ENCODE measurements at places on chromosomes 6 and 20.

DNA sequence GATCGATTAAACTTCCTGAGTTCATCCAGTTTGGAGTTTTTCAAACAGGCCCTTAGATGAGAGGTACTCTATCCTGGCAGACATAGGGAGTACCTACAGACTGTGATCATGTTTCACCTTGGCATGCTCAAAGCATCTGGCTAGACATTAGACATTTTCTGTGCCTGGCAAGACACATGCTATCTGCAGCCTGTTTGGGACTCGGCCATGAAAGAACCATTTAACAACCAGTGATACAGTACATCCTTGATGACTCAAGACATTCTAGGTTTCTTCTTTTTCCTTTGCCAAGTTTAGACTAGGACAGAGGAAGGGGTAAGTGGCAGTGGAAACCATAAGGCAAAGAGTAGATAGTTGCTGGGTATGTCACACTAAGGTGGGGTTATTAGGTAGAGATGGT is 15.4 kb upstream of the PAQR8 start:
- DNase-seq = no peak

GRCh38 chr20:36493051-36493800 is 48.1 kb upstream of the MYL9 start:
- no peak for DNase-seq

DNA sequence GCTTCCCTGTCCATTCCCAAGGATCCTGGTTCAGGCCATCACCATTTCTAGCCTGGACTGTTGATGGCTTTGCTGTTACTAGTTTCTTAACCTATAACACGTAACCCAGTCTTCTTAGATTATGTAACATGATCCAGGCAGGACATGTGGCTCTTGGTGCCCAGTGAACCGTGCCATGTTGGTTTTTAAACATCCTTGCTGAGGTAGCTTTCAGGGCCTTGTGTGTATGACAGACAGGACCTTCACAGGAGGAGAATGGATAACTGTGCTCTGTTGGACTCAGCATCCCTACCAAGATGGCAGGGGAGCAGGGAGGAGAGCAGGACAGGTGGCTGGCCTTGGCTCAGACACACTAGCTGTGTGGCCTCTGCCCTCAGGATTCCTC is 46.8 kb downstream of the PANK2 start:
- no peak for DNase-seq

DNA sequence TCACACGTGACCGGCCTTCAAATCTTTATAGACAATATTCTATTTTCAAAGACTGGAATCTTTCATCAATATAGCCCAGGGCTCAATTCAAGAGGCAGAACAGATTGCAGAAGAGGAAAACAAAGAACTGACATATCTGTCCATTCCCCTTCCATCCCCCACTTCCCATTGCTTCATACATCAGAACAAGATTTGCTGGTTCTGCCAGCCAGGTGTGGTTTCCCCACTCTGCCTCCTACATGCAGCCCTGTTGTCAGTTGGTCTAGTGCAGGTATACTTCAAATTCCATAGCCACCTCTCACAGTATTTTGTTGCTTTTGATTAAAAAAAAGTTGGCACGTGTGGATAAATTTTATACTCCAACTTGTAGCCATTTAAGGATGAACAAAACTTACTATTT is 174.9 kb downstream of the CD109 start:
- DNase-seq = no peak

GRCh38 chr20:21208999-21209398 is 83.1 kb downstream of the KIZ start:
- DNase-seq = no peak

DNA sequence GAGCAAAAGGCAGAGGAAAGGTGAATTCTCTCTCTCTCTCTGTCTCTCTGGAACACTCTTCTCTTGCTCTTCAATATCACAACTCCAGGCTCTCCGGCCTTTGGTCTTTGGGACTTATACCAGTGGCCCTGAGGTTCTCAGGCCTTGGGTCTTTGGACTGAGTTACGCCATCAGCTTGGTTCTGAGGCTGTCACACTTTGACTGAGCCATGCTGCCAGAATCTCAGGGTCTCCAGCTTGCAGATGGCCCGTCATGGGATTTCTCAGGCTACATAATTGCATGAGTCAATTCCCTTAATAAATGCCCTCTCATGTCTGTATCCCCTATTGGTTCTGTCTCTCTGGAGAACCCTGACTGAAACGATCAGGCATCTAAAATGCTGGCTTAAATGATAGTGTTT is 12.9 kb downstream of the BTN2A1 start:
- no peak for DNase-seq

DNA sequence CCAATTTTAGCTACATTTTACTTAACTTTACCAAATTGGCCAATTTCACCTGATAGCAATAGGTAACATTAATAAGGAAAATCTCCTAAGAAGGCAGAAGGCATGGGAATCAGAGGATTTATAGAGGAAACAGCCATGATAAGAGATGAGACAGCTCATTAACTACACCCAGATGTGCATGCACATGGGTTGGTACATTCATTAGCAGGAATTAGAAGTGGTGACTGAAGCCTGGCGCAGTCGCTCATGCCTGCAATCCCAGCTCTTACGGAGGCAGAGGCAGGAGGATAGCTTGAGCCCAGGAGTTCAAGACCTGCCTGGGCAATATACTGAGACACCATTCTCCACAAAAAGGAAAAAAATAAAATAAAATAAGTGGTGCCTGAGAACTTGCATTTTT is 173.5 kb downstream of the COL9A1 start:
- no peak for DNase-seq

DNA sequence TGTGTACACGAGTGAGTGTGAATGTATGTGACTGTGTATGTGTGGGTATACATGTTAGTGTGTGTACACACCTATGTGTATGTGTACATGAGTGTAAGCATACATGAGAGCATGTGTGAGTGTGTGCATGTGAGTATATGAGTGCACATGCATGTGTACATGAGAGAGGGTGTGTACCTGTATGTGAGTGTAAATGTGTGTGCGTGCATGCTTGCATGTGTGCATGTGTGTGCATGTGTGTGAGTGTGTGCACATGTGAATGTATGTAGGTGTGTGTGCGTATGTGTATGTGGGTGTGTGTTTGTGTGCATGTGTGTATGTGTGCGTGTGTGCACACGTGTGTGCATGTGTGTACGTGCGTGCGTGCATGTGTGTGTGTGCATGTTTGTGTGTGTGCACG is 183.4 kb downstream of the BMP7 start:
- no peak for DNase-seq

DNA sequence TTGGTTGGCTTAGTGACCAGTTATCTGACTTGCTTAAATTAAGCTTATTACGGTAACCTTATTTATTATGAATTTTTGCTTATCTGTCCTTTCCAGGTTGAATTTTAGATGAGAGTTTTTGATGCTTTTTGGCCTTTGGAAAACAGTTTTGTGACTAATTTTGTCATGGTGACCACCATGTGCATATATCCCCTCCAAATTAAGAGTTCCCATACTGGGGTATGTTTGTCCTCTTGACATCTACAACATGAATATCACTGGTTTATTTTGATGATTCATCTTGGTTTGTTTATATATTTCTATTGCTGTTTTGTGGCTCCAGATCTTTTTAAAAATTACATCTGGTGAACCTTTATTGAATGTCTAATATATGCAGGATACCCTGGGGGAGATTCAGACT is 61.4 kb downstream of the PHF20 start:
- DNase-seq = no peak

DNA sequence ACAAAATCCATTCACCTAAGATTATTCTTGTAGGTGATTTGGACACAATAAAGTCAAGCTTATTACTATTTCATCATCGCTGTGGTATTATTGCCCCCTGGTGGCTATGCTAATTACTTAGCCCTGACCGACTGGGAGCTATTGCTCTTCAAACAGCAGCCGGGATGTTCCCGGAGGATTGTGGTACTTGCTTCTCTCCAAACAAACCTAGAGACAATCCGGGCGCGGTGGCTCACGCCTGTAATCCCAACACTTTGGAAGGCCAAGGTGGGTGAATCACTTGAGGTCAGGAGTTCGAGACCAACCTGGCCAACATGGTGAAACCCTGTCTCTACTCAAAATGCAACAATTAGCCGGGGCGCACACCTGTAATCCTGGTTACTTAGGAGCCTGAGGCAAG is 15.4 kb upstream of the STMND1 start:
- DNase-seq = peak; percentile 14

DNA sequence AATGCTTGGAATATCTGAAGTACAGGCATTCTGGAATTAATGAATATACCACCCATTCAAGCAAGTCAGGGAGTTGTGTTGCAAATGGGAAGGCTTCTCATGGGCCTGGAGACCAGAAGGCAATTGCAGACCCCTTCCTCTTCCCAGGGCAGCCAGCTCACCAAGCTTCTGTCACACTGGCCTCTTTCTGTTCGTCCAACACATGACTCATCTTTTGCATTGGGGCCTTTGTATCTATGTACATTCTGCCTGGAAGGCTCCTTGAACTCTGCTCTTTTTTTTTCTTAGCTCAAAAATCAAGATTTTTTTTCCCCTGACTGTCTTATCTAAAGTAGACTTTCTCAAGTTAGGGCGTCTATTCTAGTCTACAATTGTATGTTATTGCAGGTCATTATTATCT is 132.9 kb upstream of the MYLIP start:
- DNase-seq = no peak

DNA sequence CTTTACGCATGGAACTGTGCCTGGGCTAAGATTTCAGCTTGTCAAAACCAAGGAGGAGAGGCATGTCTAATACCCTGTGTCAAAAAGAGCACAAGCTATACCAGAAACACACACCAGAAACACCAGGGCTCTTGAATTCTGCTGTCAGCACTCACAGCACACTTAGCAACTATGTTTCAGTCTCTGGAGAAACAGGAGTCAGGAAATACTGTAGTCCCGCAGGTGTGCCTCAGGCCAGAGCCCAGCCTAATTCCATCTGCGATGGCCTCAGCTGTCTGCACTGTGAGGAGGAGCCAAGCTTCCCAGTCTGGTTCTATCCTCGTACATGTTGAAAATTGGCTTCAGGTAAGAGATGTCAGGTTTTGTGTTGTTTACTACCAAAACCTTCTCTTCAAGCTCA is 31.6 kb downstream of the MTRES1 start:
- DNase-seq = no peak

DNA sequence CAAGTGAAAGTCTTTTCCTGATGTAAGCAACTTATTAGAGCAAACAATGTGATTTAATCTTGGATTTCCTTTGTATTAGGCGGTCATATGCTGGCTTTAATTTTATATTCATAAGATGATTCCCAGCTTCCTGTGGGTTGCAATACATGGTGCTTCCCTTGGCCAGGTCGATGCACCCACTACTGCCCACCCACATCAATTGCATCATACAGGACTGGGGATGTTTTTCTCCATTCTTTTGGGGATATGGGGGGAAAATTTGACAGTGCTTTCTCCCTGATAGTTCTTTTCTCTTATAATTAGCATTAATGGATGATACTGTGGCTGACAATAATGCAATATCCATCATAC is 187.6 kb downstream of the JARID2 start:
- DNase-seq = no peak

DNA sequence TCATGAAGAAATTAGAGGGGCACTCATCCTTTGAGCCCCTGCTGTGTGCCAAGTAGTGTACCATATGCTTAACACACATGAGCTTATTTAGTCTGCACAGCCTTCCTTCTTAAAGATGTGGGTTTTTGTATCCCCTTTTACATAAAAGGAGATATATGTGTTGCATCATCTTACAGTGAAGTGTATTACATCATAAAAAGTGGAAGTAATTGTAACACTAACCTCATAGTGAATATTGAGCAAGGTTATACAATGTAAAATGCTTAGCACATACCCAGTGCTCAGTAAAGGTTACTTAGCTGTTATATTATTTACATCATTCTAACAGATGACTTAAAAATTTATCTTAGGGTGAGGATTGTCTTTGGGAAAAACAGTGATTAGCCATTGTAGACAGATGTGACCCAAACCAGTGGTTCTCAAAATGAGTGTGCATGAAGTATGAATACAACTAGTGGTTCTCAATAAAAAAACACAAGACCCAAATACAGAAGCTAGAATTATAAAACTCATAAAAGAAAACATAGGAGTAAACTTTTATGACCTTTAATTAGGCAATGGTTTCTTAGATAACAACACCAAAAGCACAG is 3.8 kb upstream of the PIGU start:
- DNase-seq = no peak

DNA sequence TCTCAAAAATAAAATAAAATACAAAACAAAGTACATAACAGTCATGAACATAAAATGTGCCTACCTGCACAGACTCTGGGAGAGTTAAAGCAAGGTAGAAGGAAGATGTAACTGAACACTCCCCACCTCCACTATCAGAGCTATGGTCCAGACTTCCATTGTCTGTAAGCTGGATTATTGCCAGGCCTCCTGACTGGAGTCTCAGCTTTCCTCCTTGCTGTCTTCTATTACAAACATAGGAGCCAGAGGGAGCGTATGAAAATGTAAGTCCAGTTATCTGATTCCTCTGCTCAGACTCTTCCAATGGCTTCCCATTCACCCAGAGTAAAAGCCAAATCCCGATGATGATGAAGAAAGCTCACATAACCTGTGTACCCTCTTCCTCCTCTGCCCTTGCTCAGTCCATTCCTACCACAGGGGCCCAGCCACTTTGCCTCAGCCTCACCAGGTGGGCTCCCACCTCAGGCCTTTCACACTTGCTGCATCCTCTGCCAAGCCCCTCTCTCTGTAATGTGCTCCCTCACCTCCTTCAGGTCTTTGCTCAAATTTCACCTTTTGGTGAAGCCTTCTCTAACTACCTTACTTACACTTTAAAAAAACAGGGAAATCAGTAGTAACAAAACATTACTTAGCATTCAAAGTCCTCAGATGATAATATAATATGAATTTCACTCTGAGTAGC is 194.1 kb downstream of the RIMS1 start:
- no peak for DNase-seq

GRCh38 chr6:169985121-169986015 is 233.9 kb downstream of the ERMARD start:
- DNase-seq = no peak

- no peak for DNase-seq
These were observed 446.0 kb downstream of the QKI start for GRCh38 chr6:163860287-163861081.

- no peak for DNase-seq
These were observed 45.8 kb downstream of the NR2E1 start for GRCh38 chr6:108211671-108212070.

DNA sequence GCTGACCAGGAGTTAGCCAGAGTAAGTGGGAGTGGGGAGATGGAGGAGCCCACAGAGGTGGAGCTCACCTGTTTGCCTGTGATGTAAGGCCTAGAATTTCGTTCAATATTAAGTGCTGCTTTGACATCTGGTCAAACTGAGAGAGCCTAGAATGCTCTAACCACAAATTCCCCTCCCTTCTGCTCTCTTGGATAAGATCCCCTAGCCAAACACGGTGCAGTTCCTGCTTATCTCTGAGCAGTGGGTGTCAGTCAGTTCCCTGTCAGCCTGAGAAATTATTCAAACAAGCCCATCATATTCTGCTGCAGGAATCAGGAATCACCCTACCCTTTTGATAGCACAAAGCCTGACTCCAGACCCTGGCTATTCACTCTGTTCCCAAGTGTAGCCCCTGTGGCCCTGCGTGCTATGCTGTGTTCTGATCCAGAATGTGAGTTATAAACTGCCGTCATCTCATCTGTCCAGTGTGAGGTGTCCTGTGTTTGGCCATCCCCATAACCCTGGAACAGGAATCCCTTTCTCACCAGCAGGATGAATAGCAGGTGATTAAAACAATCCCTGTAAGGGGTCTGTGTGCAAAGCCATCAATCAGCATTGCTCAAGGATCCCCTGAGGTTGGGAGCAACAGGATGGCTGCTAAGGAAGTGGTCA is 31.8 kb upstream of the ZNF133 start:
- DNase-seq = no peak

- no peak for DNase-seq
These were observed 265.1 kb upstream of the CEP162 start for GRCh38 chr6:84492241-84493165.

All from activated CD4-positive, alpha-beta T cell treated with anti-CD3 and anti-CD28 coated beads for 4 hours (primary cell).